ENCODE measurements at places on chromosomes 1 and 21. TPM values are rescaled to one million over a fixed set of nuclear protein-coding genes. Genes with fewer than 3 reads are reported as not detected.

IL10 gene
- total RNA-seq: 17.3 TPM

CFAP298 gene
- total RNA-seq: 41.8 TPM

FCRL2 gene
- total RNA-seq: not detected

TRIM17 gene
- total RNA-seq: 1.5 TPM

ITGB2 gene
- total RNA-seq: 247 TPM

GFI1 gene
- 55.3 TPM for total RNA-seq

CLDN17 gene
- total RNA-seq: not detected

C1orf105 gene
- total RNA-seq: not detected

DUSP23 gene
- 28.3 TPM for total RNA-seq

PRAMEF9 gene
- total RNA-seq: not detected

LEPROT gene
- total RNA-seq: 19.6 TPM

GBP7 gene
- total RNA-seq: not detected

BACH1 gene
- 22.9 TPM for total RNA-seq

CEPT1 gene
- 23.9 TPM for total RNA-seq

SLAMF9 gene
- not detected for total RNA-seq

KRTAP19-2 gene
- not detected for total RNA-seq

CFHR5 gene
- total RNA-seq: not detected

SELENON gene
- 26.9 TPM for total RNA-seq

APCS gene
- not detected for total RNA-seq

SDHB gene
- 163 TPM for total RNA-seq

LUZP1 gene
- 21.2 TPM for total RNA-seq

S100A12 gene
- not detected for total RNA-seq

HCRTR1 gene
- not detected for total RNA-seq

NR1I3 gene
- not detected for total RNA-seq

UTS2 gene
- not detected for total RNA-seq

OR2L2 gene
- total RNA-seq: not detected

LCE3D gene
- not detected for total RNA-seq

HEYL gene
- 0.19 TPM for total RNA-seq

NEGR1 gene
- not detected for total RNA-seq

GPR161 gene
- 0.97 TPM for total RNA-seq

AADACL3 gene
- not detected for total RNA-seq

FHAD1 gene
- total RNA-seq: not detected

S100A4 gene
- 382 TPM for total RNA-seq

NPPA gene
- total RNA-seq: not detected

ZNF436 gene
- total RNA-seq: 4.6 TPM

CHRNB2 gene
- not detected for total RNA-seq

LHX8 gene
- not detected for total RNA-seq

ROR1 gene
- total RNA-seq: 0.10 TPM

RPRD2 gene
- 22.2 TPM for total RNA-seq

MAB21L3 gene
- total RNA-seq: not detected

TFAP2E gene
- total RNA-seq: 0.76 TPM

CD34 gene
- total RNA-seq: not detected

SPRR2E gene
- not detected for total RNA-seq

CLEC20A gene
- total RNA-seq: not detected

LRRC39 gene
- total RNA-seq: 0.17 TPM

TLR5 gene
- 0.48 TPM for total RNA-seq

ANGPTL1 gene
- not detected for total RNA-seq

STYXL2 gene
- total RNA-seq: not detected

URB1 gene
- 21.5 TPM for total RNA-seq

CHI3L1 gene
- total RNA-seq: not detected

AMY1C gene
- total RNA-seq: not detected

AMY1B gene
- not detected for total RNA-seq

MIXL1 gene
- total RNA-seq: not detected
